Esophagus squamous epithelium (tissue), 5 donors: ENCODE measurements at places on chromosomes 16 and 17.

GRCh38 chr17:20068445-20068844 lies 59.3 kb downstream of the SPECC1 start:
- no peak for DNase-seq

DNA sequence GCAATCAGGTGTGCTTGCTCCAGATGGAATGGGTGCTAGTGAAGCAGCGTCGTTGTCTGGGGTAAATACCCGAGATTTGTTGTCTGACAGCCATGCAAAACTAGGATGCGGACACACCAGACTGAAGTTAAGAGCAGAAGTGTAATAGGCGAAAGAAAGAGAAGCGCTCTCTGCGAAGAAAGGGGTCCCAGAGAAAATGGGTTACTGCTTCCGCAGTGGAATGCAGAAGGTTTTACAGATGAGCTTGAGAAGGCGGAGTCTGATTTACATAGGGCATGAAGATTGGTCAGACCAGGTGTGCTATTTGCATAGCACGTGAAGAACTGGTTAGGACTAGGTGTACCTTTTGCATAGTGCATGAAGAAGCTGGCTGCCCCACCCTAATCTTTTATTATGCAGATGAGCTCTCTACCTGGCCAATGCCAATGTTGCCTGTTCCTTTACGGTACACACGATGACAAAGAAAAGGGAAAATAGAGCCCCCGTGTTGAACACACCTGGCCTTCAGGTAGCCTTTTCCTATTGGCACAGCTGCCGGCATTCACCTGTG lies 32.0 kb upstream of the SNN start:
- no peak for DNase-seq

DNA sequence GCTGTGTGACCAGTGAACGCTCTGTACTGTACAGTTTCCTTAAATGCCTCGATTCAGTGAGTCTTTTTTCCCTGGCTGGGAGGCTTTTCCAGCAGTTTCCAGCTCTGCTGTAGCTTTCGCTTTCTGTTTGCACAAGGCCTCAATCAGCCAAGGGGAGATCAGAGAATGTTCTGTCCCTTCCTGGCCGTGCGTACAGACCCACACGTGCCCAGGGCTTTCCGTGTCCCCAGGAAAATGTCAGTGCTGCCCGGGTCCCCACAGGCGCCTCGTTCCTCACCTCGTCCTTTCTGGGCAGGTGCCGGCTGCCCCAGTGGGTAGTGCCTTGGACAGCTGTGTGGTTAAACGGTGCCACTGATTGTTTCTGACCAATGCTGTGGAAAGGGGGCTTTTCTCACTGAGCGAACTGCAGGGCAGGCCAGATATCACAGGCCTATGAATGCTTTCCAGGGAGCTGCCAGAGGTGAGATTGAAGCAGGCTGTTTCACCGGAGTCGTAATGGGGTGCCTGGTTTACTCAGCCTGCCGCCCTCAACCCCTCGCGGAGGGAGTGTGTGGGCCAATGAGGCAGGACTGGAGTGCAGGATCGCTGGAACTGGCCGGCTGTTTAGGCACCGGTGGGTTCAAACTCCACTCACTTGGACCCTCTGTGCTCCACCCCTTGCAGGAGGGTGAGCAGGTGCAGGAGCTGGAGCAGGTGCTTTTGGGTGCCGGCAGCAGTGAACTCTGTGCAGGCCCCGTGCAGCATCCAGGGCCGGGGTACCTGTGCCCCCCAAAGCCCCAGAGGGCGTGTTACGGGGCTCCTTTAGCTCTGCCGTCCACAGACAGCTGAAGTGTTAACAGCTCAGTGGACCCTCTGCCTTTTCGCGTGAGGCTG lies 44.4 kb downstream of the ZNF778 start:
- DNase-seq, result no peak

- no peak for DNase-seq
These were observed 93.0 kb upstream of the RCVRN start for GRCh38 chr17:9998060-9998459.

GRCh38 chr17:57354673-57355072 lies 98.3 kb downstream of the MSI2 start:
- no peak for DNase-seq

DNA sequence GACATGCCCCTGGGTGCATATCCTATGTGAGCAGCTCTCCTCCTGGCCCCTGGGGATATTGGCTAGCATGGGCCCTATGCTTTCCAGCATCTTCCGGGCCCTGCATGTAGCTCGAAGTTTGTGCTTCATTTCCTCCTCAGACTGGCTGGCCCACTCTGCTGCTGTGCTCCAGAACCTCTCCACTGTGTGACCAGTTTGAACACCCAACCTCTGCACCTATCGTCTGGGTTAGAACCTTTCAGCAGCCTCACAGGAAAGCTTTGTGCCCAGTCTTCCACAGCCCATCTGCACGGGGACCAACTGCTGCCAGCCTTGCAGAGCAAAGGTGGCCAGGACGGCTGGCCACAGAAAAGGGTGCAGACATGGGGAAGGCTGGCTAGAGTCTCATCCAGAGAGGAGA lies 10.2 kb upstream of the CLEC18B start:
- DNase-seq, result no peak

- no peak for DNase-seq
These were observed 857.4 kb upstream of the GOT2 start for GRCh38 chr16:59591480-59591879.

DNA sequence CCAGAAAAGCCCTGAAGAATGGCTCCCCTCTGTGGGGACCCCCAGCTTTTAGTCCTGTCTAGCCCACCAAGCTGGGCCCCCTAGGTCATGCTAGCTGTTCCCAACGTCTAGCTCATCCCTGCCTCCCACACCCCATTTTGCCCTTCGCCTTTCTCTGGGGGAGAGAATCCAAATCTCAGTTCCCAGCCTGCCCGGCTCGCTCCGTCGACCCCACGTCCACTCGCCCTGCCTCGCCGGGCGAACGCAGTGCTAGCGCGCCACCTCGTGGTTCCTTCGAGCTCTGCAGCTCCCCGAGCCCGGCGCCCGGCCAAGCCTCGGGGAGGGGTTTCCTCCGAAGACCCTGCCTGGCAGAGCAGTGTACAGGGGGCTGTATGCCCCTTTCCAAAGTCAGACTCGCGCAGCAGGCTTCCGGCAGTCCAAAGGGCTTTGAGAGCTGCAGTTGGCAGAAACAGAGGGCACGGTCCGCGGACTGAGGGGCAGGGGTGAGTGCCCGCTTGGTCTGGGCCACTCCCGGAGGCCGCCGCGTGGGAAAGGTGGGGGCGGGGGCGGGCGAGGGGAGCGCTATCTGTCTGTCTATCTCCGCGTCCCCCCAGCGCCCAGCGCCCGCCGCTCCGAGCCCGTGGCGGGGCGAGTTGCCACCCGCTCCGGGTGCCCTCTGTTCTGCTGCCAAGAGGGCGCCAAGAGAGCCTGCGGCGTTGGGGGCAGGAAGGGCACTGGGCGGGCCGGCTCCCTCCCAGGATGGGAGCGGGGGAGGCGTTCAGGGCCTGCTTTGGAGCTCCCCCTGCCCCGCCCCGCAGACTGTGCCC lies 1.7 kb upstream of the DLX3 start:
- DNase-seq, result no peak

- no peak for DNase-seq
These were observed 147.5 kb upstream of the GSE1 start for GRCh38 chr16:85465328-85466303.

DNA sequence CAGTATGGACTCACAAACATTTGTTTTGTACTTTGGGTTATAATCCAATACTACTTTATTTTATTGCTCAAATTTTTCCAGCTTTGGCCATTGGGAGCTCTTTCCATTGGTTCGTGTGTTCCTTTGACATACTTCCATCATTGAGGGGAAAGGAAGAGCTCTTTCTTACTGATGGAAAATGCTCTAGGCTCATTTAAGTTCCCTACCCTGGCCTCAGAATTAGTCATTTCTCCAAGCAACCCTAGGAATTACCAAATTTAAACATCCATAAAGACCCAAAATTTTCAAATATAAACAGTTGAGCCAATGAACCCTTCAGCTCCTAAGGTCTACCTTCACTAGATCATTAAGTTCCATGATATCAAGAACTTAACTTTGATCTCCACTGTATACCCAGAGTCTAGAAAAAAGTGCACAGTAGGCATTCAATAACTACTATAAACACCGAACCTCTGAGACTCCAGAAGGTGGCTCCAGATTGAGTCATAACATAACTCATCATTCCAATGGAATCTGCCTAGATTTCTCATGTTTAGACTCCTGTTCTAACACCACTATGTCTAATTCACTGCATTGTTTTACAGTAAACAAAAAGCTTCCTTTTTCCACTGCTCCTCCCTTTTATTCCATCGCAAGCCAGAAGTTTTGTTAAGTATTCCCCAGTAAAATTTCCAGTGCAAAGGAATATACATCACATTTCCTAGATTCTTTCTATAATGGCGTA lies 39.0 kb downstream of the SMURF2 start:
- no peak for DNase-seq

DNA sequence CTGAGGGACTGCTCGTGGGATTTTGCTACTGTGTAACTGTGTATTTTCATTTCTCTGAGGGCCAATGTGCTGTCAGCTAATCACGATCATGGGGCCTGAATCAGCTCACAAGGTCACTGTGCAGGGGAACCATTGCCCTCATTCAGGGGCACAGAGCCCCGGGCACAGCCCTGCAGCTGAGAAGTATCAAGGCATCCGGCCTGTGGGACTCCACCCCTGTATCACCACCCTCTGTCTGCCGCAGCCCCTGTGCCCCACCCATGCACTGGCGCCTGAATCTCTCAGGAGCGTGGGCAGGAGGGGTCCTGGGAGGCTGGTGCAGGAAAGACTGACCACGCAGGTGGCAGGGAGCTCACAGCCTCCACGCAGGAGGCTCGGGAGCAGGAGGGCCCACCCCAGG lies 43.4 kb upstream of the RASD1 start:
- DNase-seq, result no peak

- DNase-seq, result no peak
These were observed at the start of gene PPM1E for GRCh38 chr17:58755577-58756245. PPM1E (plus strand) TSS chr17:58755854.
